Right forelimb (tissue), 1 donor: ENCODE measurements at places on chromosomes 16 and 17.

- DNase-seq: no peak
Measured at GRCh38 chr17:32914181-32914580, 13.8 kb upstream of the TMEM98 start.

DNA sequence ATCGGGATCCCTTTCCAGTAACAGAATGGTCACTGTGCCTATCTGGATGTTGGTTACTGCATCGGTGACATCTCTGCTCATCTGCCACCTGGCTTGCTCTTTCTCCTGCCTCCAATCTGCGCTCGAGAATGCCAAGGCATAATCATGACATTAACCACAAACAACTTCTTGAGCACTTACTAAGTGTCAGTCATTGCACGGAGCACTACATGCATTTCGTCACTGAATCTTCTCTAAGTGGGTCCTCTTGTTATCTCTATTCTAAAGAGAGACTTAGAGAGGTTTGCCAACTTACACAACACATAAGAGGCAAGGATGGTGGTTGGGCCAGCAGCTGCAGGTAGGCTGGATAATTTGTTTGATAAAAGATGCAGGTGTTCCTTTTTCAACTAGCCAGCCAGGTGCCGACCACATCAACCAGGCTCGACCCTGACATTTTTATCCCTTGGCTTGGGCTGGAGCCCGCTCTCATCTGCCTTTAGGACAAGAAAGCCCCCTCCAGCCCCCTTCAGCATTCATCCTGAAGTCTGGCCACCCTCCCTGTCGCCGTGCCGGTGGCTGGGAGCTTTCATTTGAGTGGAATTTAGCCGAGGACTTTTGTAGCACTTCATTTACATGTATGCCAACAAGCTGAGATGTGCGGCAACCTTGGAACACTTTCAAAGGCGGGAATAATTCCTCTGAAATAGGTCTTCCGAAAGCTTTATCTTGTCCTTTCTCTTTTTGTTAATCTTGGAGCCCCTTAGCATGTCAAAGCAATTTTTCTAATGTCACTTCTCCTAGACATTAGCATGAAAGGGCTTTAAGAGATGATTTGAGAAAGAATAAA, 89.3 kb upstream of the NKD1 start:
- DNase-seq: peak; percentile 22

- DNase-seq: no peak
Measured at GRCh38 chr17:72984926-72985325, 107.6 kb downstream of the SLC39A11 start.

- no peak for DNase-seq
Measured at GRCh38 chr17:45096141-45096540, 35.0 kb downstream of the NMT1 start.

DNA sequence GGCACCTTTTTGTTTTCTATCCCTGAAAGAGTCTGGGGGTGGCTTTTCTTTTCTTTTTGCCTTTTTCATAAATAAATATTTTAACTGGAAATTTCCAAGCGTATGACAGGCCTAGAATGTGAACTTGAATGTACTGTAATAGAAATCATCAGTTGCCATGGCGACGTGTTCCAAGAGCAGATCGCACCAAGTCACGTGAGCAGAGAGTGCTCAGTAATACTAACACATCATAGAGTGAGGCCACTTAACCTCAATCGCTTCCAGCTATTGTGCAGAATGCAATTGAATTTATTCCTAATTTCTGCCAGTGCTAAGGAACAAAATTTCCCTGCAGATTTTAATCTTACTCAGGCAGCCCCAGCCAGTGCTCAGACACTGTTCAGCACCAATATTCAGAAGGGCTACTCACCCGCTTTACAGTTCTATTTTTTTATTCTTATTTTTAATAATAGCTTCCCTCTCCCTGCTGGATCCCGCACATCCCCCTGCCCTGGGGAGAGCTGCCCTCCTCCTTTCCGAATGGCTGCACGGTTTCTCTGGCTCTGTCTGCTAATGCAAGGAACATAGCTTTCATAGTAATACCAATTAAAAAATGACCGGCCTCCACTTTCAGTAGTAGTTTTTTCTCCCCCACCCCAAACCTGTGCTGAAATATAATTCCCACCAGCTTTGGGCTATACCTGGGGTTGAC, 26.2 kb upstream of the PMFBP1 start:
- no peak for DNase-seq

GRCh38 chr16:82716361-82716855, 89.6 kb downstream of the CDH13 start:
- no peak for DNase-seq

DNA sequence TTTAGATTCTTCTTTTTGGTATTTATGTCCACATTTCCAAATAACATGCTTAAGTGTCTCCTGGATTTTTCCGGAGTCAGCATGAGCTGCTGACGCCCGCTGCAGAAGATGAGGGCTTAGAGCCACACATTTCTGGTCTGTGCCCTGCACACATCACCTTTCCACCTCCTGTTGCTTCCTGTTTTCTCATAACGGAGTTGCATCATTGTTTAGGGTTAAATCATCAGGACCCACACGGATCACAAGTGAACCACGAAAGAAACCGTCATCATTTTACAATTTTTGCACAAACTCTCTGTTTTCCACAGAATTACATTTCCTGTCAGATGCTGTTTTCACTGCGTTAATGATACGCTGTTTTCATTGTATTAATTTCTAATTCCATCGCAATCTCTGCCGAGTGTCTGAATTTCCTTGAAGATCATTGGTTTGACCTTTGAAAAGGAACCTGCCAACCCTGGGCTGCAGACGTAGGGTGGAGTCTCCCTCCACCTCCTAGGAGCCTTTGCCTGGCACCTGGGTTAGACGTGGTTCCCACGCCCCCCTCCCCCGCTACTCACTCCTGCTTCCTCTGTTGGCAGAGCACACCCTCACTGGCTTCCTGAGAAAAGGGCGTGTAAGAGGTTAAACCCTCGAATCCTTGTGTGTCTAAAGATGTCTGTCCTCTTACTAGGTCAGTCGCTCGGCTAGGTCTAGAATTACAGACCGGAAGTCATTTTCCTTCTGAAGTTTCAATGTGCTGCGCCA, 68.2 kb downstream of the RNF213 start:
- DNase-seq: no peak

DNA sequence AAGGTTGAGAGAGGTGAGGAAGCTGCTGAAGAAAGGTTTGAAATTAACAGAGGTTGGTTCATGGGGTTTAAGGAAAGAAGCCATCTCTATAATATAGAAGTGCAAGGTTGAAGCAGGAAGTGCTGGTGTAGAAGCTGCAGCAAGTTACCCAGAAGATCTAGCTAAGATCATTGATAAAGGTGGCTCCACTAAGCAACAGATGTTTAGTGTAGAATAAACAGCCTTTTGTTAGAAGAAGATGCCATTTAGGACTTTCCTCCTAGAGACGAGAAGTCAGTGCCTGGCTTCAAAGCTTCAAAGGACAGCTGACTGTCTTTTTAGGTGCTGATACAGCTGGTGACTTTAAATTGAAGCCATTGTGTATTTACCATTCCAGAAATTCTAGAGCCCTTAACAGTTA, 29.3 kb downstream of the GOSR1 start:
- DNase-seq: no peak

GRCh38 chr17:63741143-63741407, 524 bp downstream of the STRADA start:
- DNase-seq: no peak

DNA sequence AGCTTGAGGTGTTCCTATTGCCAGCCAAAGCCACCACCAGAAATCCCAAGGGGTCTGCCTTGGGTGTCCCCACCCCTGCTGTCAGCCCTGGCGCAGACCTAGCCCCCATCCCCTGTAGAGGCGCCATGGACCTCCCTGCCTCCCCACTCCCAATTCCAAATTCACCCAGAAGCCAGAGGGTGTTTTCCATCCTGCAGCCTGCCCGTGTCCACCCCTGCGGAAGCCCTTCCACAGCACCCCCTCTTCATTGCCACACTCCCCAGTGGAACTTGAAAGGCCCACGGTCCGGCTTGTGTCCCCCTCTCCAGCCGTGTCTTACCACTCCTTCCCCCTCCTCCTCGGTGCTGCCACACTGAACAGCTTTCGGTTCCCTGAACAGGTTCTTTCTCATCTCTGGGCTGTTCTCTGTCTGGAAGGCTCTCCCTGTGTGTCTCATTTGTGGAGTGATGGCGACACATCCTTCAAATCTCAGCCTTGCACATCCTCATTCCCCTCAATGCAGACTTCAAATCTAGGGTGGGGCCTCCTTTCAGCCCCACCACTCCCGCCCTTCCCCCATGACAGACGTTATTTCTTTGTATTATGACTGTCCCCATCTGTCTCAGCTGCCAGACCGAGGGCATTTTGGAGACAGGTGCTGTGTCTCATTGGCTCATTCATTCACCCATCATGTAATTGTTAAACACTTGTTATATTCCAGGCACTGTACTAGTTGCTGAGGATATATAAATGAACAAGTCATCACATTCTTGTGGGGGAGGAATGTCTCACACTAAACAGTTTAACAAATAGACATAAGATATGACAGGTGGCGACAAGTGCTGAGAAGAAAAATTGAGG, 36.3 kb downstream of the ADGRG5 start:
- no peak for DNase-seq

DNA sequence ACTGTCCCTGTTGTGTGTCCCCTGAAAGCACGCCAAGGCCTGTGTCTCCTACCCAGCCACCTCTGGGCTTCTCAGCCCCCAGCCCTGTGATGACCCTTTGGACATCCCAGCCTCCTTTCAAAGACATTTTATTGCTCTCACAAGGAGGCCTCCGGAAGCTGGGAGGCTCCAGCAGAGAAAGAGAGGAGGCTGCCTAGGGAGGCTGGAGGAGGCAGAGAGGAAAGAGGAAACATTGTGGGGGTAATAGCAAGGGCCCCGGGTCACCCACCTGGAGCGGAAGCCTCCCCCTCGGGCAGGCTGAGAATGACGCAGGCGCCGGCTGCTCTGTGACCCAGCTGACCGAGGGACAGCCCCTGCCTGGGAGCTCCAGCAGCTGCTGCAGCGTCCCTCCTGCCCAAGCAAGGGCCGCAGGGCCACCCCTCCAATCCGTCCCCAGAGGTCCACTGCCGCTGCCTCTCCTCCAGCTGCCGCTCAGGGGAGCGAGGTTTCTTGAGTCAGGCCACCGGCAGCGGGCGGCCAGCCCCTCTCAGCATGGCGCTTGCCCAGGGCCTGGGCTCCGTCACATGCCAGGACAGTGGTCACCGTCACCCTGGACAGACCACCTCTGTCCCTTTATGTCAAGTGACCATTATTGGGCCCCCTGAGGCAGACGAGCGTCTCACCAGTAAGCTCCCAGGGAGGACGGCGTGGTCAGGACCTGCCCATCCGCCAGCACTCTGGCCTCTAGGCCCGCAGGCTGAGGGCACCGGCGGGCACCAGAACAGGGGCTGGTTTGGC, 29.3 kb downstream of the ACTG1 start:
- DNase-seq: peak; percentile 76

GRCh38 chr16:83802135-83802534, 5.6 kb upstream of the HSBP1 start:
- DNase-seq: peak; percentile 50

- no peak for DNase-seq
Measured at GRCh38 chr17:8831234-8831849, 32.2 kb upstream of the MFSD6L start.

GRCh38 chr17:81481815-81482505, 30.6 kb downstream of the ACTG1 start:
- no peak for DNase-seq

DNA sequence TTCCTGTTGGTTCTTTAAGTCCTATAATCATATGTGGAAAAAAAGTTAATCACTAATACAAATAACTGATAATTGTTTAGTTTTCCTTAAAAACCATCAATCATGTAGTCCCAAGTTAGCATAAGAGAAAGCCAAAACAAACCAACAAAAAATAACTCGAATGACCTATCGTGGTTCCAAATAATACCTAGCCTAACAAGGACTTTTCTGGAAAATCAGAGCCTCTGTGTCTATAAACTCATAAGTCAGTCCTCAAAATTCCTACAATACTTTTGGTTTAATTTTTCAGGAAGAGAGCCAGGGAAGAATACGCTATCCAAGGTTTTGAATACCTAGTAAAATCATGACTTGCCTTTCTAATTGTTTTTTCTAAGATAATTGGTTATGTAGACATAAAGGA, 975.3 kb upstream of the SOX9 start:
- DNase-seq: no peak

- no peak for DNase-seq
Measured at GRCh38 chr16:84775262-84775810, 44.4 kb upstream of the CRISPLD2 start.

- no peak for DNase-seq
Measured at GRCh38 chr17:77869041-77869599, 89.4 kb upstream of the TNRC6C start.

- DNase-seq: no peak
Measured at GRCh38 chr17:47981462-47981861, 10.5 kb downstream of the CDK5RAP3 start.

DNA sequence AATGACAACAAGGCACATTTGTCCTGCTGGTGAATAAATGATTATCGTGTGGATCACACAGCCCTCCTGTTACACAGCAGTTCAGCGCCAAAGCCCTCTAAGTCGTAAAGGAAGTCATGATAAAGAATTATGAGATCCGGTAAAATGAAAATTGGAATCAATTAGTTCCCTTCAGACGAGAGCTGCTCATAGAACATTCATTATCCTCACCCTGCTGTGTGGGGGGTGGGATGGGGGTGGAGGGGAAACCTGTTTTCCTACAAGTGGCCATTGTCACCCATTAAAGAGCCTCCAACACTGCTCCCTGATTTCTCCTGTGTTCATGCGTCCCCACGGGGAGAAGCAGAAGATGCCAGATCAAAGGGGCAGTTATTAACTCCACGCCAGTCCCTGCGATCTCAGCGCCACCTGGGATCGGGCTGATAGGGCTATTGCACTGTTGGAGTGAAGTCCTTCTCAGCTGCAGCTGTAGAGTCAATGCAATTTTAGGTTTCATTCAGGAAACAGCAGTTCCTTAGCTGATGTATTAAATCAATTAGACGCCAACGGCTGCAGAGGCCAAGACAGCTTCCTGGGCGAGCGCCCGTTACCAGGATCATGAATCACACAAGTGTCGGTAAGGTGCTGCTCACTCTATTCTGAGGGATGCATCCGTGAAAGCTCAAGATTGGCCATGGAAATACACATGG, 19.2 kb upstream of the CACNG4 start:
- DNase-seq: peak; percentile 45

DNA sequence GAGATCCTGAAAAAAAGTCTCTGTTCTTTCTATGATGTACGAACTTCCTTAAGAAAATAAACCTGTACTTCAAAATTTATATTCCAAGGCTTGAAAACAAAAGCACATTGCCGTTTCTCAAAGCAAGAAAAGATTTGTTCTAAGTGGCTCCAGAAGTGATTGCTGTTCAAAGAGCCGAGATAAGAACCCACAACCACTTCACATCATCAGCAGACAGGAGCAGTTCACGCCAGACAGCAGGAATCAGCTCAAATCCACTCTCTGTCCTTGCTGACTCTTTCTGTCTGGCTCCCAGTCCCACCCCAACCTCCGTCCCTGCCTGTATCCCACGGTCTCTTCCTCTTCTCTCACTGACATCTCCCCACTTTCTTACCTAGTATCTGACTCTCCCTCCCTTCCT, 85.0 kb upstream of the MYOCD start:
- DNase-seq: no peak

- no peak for DNase-seq
Measured at GRCh38 chr16:66899310-66899944, 19.1 kb downstream of the PDP2 start.

- peak; percentile 94 for DNase-seq
Measured at GRCh38 chr17:77247048-77247541, 106.3 kb downstream of the SEC14L1 start.
